Renal cortical epithelial cell (primary cell): ENCODE measurements at places on chromosomes 2 and 18. TPM values are rescaled to one million over a fixed set of nuclear protein-coding genes. Genes with fewer than 3 reads are reported as not detected.
A peak's percentile ranks its signal among the peaks of the same experiment; 100 is the strongest.

The IMPA2 gene
- total RNA-seq: 32.1 and 123 TPM in 2 replicates

The SERPINB13 gene
- total RNA-seq: not detected in 2 replicates

The STK25 gene
- total RNA-seq: 240 and 280 TPM in 2 replicates

DNA sequence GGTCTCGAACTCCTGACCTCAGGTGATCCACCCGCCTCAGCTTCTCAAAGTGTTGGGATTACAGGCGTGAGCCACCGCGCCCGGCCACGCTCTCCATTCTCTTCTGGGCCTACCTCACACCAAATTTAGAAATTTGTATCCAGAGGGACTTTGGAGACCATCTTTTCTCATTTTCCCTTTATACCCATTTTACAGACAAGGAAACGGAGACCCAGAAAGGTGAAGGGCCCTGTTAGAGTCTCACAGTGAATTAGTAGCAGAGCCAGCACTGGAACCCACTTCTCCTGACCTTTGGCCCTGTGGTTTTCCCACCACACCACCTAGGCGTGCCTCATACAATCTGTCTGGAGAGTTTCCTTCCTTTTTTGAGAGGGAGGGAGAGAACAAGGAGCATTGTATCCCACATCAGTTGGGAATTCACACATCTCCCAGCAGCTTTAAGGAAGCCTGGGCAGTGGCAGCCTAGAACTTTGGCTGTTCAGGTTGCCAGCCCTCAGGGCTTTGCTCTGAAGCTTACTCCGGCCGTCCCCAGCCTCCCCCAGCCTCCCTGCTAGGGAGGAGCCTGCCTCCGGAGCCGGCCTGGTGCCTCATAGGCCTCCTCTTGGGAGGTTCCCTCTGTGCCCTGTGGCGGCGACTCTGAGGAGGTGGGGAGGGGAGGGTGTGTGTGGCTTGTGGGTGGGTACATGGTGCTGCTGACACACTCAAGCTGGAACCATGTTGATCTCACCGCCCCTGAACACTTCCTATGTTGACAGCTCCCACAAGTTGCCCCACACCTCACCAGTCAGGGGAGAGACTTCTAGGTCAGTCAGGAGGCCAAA is 13.8 kb downstream of the FOSL2 start:
- DNase-seq: peak; percentile 65

DNA sequence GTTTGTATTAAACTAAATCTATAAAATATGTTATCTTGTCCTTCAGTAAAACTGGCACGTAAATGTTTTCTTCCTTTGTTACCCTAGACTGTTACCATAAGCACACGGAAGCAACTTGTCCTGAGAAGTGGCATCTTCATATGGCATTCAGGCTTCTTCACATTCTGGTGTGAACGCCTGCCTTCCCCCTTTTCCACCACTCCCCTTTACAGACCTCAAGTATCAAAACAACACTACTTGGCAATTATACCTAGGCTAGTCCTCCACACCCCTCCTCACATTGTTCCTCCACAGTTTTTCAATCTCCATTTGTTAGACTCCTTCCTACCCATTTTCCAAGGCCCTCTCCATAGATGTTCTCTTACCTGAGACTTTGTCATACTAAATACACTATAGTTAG is 2.9 kb downstream of the MEX3C start:
- no peak for DNase-seq

- peak; percentile 61 for DNase-seq
Observed at GRCh38 chr2:64036034-64036705, 16.9 kb upstream of the VPS54 start.

- peak; percentile 94 for DNase-seq
Observed at GRCh38 chr2:75565472-75566462, 5.0 kb upstream of the EVA1A start.

DNA sequence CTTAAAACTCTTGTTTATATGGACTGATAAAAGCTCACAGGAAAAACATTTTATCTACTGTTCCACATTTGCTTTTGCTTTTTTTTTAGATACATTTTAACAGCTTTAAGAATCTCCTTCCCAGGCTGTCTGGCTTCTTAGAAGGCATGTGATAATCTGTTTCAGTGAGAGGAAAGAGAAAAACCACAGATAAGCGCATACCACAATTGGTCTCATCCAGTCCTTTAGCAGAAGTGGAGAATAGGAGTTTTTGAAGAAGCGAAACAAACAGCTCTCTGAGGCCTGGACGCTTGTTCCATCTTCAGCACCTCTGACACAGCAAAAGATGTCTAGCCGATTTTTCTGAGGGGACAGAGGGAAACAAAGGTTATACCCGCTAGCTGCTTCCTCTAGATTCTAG is 37.6 kb downstream of the RMC1 start:
- DNase-seq: no peak
